Stimulated activated CD8-positive, alpha-beta memory T cell treated with anti-CD3 and anti-CD28 coated beads, Interleukin-7, amount 100 ng/mL, for 1 hour (primary cell): ENCODE measurements at places on chromosomes 6 and 20.

DNA sequence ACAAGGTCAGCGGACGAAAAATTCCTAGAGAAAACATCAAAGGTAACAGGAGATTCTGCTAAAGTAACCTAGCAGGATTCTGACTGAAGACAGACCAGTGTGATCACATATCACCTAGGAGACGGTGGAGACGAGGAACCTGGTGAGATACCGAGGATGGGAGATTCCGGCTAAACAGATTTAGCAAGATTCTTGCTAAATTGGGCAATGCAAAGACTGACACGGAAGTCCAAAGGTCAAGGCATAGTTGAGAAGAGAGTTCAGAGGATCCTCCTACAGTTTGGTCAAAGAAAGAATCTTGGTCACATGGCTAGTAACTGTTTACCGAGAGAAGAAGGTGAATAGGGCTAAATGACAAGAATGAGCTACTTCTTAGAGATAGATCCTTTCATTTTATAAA is 61.1 kb downstream of the TMEM170B start:
- no peak for DNase-seq

DNA sequence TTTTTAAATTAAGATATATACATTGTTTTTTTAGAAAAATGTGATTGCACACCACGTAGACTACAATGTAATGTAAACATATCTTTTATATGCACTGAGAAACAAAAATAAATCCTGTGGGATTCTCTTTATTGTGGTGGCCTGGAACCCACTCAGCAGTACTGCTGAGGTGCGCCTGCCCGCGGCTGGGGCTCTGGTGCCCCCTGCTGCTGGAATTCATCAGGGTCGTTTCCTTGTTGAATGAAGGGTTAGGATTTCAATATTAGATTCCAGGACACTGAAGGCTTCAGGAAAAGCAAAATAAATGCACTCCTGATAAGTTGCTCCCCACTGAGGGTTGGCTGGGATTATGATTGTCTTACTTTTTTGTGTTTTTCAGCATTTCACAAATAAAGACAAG is 175.8 kb upstream of the GGTLC1 start:
- DNase-seq = no peak

GRCh38 chr6:46985943-46986342 is 56.2 kb downstream of the ADGRF1 start:
- DNase-seq = no peak

DNA sequence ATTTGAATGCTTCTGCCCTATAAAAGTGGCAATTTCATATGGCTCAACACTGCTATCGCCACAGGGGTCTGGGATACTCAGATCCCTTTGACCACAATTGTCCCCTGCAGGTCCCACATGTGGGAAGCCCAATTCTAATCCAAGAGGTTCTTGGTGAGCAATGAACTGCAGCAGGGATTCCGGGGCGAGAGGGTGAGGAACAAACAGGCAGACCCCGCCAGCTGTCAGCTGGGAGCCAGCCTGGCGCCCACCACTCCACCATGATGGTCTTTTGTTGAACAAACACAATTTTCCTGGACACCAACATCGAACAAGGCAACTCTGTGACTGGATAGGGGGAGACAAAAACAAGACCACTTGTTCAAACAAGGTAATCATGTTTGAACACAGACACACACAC is 80.5 kb downstream of the TMEM242 start:
- DNase-seq = no peak

DNA sequence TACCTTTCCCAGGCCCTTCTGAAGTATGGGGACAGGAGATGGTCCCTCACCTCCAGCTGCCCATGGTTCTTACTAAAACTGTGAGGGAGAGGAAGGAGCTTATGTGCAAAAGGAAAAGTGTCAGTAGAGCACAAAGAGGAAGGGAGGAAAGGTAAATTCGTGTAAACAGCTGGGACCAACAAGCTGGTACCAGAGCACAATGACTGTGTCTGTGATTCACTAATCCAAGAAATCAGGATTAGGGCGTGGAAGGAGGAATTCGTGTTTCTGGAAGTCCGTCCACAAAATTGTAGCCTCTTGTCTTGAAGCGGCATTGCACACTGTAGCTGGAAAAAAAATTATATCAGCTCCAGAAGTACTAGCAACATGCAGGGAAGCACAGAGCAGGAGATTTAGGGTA is 129.0 kb upstream of the RREB1 start:
- no peak for DNase-seq

GRCh38 chr20:63382551-63383300 is 21.6 kb upstream of the CHRNA4 start:
- no peak for DNase-seq

DNA sequence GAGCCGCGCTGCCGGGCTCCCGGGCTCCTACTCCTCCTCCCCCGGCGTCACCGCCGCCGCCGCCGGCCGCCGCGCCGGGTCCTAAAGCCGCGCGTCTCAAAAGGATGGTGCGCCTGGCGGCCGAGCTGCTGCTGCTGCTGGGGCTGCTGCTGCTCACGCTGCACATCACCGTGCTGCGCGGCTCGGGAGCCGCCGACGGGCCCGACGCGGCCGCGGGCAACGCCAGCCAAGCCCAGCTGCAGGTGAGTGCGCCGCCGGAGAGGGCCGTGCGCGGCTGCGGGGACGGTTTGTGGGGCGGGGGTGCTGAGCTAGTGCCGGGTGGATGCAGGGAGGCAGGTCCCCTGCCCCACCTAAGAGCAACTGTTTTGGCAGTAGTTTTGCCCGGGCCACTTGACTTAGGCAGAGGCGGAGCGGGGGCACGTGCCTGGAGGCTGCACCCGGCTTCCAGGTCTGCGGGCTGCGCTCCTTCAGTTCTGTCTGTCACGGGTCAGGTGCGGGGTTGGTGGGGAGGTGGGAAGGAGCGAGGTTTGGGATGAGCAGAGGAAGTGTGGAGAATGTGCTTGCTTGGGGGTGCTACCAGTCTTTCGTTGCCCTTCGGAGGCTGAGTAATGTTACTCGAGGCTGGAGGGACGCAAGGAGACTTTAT is 722 bp downstream of the ISM1 start:
- DNase-seq = peak; percentile 24

- DNase-seq = no peak
Measured at GRCh38 chr6:13554929-13555333, 19.5 kb upstream of the SIRT5 start.

- DNase-seq = no peak
Measured at GRCh38 chr20:17866234-17867001, 102.2 kb downstream of the SNX5 start.

- DNase-seq = no peak
Measured at GRCh38 chr6:73030257-73030656, 195.0 kb downstream of the KHDC1L start.

GRCh38 chr20:12737900-12738299 is 270.9 kb upstream of the SPTLC3 start:
- DNase-seq = no peak

DNA sequence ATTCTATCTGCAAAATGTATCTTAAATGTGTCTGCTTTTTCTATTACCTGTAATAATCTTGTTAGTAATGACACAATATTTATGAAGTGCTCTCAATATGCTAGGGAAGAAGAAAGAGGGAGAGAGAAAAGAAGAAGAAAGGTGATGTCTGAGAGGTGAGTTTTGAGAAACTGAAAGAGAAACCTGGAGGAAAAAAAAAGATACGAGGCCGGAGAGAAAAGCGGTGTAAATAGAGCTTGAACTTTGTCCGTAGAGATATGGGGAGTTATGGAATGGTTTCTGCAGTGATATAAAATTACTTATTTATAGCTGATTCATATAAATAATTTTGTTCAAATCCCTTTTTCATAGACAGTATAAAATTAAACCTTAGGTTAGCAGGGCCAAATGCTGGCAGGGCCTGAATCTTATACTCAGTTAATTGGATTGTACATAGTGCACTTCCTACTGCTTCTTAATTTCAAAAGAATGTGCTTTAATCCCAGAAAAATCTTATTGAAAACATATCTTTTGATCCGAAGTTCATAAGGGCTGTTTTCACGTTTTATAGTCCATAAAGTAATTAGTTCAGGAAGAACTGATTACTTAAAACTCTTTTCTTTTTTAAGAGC is 43.0 kb downstream of the MYB start:
- DNase-seq = no peak

DNA sequence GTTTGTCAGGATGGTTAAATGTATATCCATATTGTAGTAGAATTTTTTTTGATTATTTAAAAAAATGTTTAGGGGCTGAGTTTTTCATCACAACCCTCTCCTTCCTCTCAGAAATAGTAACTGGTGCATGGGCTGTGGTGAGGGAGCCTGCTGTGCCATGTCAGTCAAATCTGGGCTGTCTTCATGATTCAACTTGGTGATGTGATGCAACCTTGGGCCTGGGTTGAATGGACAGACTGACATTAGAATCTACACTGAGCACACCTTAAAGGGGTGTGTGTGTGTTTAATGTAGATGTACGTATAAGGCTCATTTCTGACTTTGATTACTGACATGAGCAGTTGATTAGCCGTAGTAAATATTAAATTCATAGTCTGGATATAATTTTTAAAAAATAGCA is 3.7 kb downstream of the TJAP1 start:
- no peak for DNase-seq

DNA sequence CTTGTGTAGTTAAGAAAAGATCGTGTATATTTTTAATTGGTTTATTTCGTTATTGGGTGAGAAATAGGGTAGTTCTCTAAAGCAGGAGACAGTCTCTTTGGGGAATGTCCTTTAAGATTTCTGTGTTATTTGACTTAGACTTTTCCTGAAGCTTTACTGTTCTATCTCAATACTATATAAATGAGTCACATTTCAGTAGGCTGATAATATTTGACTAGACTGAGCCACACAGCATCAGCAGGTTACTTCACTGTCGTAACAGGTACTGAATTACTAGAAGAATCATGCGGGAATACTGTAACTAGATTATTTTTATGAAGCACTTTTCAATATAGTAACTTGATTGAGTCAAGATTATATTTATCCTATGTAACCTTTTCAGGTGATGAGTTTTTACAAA is 1.4 kb downstream of the SMAP1 start:
- DNase-seq = no peak
